ENCODE measurements at places on chromosomes 11 and 22.

DNA sequence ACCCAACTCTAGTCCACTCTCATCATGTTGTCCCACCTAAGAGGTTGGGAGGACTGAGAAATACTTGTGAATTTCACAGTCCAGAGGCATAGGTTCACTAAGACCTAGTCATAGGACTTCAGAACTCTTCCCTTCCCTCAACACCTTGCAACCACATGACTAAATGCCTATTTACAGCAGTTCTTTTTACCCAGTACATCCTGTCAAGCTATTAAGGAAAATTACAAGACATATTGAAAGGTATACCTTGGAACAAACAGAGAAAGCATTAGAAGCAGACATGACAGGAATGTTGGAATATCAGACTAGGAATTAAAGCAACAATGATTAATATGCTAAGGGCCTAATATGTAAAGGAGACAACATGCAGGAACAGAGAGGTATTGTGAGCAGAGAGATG, 563.8 kb upstream of the LRRC4C start:
- no peak for DNase-seq

DNA sequence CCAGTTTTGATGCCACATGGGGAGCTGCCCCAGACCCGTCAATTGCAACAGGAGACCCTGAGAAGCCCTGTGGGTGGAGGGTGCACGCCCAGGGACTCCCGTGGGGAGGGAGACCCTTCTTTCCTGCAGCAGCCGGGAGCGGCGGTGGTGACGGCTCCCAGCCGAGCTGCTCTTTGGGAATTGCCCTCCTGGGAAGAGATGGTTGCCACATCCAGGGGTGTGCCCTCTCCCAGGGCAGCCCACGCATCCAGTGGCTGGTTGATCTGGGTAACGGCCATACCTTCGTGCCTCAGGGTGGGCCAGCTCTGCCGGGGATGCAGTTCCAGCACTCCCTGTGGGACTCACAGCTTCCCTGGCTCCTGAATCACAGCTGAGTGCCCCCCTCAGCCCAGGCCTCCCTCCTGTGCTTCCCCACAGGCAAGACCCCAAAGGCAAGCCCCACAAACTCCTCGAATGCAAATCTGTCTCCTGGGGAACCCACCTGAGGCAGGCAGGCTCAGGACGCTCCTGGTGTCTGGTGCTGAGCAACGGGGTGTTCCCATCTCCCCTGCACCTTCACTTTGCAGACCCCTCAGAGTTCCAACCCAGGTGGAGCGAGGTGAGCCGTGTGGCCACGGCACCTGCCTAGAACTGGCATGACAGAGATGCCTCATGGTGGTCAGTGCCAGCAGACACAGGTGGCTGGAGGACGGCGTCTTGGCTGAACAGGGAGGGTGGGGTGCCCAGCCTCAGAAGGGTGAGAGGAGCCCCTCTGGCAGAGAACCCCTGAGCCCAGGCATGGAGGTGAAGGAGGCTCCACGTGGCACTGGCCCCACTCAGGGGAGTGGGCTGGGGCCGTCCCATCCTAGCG, 1027.4 kb downstream of the BRD1 start:
- DNase-seq, result peak; percentile 20

DNA sequence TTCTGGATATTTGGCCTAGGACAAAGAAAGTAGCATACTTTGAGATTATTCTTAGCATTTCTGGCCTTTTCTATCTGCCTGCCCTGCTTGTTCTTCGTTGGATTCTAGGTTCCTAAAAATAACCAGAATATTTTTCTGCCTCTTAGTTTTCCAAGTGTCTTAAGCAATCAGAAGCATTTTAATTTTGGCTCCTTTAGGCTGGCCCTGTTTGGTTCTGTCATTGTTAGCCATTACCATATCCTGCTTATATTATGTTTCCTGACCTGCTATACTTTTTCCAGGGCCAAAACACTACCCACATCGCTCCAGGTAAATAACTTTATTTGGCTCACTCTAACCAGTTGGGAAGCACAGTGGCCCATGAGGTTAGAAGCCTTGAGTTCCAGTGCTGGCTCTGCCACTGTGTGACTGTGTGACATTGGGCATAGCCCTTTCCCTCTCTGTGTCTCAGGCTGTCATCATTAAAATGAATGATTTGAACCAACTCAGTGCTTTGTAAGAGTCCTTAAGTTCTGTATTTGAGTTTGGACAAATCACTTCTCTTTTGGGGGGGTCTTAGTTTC, 91.1 kb downstream of the STIM1 start:
- DNase-seq, result no peak

DNA sequence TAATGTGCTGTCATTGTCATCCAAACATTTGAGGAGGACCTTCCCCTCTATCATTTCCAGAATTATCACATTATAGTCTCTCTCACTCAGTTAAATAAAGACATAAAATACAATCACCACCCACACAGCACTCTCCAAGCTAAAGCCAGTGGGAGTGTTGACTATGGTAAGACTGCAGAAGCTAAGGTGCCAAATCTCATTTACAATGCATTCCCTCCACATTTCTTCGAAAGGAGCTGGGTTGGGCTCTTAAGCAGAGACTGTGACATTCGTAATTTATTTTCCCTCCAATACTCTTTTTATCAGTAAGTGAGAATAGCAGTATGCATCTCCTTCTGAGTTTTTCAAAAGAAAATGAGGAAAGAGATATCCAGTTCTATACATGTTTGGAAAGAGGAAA, 74.2 kb downstream of the NOX4 start:
- no peak for DNase-seq

- no peak for DNase-seq
Measured at GRCh38 chr11:92322225-92322624, 97.6 kb downstream of the FAT3 start.

DNA sequence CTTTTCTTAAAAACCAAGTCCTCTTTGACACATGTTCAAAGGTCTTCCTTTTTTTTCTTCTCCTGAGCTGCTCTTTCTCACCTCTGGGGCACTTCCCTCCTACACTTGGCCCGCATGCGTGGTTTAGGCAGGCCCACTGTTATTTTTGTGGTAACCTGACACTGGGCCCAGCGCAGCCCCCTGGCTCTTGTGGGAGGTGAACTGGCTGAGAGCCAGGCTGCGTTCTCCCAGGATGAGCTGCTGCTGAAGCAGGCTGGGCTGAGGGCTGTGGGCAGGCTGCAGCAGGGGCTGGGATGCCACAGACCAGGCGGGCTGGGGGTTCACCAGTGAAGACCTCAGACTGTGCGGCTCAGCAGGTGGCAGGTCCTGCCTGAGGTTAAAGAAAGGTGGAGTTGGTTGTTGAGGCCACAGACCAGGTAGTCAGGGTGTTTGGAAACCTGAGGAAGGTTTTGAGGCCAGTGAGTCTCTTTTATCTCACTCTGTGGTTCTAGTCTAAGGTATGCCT, 72.4 kb downstream of the TEAD1 start:
- DNase-seq, result peak; percentile 56

DNA sequence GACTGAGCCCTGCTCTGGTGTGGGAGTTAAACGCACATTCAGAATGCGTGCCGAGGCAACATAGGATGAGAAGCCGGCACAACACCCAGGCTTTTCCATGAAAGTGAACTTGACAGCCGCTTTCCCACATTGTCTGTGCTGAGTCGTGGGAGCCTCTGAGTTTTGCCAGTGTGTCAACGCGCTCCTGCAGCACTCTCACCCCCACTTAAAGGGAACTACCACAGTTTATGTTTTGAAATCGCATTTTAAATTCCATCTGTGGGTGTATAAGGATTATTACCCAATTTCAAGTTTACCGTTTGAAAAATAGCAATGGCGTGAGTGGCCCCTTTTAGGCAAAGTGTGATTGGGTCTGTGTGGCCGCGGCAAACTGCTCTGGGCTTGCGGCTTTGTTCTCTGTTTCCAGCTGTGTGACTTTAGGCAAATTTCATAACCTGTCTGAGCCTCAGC, 81.5 kb downstream of the FBLN1 start:
- no peak for DNase-seq

DNA sequence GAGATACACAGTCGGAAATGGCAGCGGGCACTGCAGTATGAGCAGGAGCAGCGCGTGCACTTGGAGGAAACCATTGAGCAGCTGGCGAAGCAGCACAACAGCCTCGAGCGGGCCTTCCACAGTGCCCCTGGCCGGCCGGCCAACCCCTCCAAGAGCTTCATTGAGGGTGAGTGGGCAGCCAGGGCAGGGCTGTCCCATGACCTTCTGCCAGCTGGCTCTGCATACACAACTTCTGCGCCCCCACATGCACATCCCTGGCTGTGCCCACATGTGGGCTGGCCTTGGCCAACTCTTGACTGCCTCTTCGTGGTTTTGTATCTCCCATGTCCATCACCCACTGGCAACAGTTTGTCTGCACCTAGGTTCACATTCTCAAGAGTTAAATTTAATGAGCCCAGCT, 81.1 kb downstream of the MORC2 start:
- peak; percentile 29 for DNase-seq

- peak; percentile 21 for DNase-seq
Measured at GRCh38 chr11:116618461-116618860, 154.3 kb downstream of the BUD13 start.

GRCh38 chr11:113470233-113470632, 5.0 kb downstream of the DRD2 start:
- DNase-seq, result no peak

DNA sequence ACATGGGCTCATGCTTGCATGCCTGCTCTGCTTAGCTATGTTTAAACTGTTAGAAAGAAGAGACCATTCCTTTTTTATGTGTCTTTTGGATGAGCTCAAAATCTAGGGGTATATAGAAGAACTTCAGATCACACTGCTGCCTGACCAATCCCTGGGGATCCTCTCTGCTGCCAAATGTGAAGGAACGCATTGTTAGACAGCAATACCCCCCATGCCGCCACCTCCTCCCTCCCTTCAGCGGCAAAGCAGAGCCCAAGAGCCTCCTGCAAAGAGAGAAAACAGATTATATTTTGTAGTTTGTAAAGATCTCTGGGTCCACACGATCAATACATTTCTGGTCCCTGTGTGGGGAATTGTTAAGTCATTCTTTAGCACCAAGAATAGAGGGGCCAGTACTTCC, 677.6 kb downstream of the NTM start:
- DNase-seq, result no peak

GRCh38 chr22:31488988-31489617, 539 bp downstream of the EIF4ENIF1 start:
- DNase-seq, result peak; percentile 47

- DNase-seq, result no peak
Measured at GRCh38 chr11:114426280-114426679, 13.0 kb upstream of the REXO2 start.

GRCh38 chr11:122852074-122852795, 13.9 kb downstream of the CRTAM start:
- DNase-seq, result no peak

DNA sequence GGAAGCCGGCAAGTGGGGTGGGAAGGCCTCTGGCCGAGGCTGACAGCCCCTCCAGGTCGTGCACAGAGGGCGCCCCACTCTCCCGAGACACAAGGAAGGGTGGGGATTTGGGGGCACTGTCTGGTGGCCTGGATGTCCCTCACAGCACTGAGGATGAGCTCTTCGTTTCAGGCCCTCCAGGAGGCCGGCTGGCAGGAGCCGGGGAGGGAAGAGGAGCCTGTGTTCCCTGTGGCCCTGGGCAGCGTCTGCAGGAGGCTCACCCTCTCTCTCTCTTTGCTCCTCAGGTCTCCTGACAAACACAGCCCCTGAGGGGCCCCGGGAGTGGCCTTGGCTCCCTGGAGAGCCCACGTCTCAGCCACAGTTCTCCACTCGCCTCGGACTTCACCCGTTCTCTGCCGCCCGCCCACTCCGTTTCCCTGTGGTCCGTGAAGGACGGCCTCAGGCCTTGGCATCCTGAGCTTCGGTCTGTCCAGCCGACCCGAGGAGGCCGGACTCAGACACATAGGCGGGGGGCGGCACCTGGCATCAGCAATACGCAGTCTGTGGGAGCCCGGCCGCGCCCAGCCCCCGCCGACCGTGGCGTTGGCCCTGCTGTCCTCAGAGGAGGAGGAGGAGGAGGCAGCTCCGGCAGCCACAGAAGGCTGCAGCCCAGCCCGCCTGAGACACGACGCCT, 1078.0 kb downstream of the BRD1 start:
- no peak for DNase-seq

- no peak for DNase-seq
Measured at GRCh38 chr22:21971858-21972275, 10.7 kb downstream of the TOP3B start.

- no peak for DNase-seq
Measured at GRCh38 chr11:4054643-4055042, 40.0 kb upstream of the RRM1 start.

DNA sequence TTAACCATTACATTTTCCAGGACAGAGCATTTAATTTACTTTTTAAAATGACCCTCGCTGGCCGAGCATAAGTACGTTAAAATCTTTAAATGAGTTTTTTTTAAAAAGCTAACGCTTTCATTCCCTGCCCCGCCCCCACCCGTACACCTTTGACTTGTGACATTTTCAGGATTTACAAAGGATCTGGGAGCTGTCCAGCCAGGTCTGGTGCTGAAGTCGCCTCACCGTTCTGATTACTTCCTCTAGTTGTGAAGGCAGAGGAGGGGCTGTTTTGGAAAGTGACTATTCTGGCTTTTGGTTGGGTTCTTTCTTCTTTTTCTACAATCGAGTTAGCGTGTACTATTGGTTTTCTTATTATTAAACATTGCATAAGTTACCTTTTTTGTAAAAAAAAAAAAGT, 2.9 kb downstream of the C11orf87 start:
- no peak for DNase-seq

GRCh38 chr22:20571531-20572007, 64.2 kb downstream of the MED15 start:
- peak; percentile 67 for DNase-seq

- no peak for DNase-seq
Measured at GRCh38 chr11:104340590-104340989, 176.6 kb upstream of the PDGFD start.

- no peak for DNase-seq
Measured at GRCh38 chr22:43511276-43511910, 99.6 kb downstream of the MPPED1 start.

- DNase-seq, result no peak
Measured at GRCh38 chr11:119254239-119254638, 48.1 kb downstream of the CBL start.

DNA sequence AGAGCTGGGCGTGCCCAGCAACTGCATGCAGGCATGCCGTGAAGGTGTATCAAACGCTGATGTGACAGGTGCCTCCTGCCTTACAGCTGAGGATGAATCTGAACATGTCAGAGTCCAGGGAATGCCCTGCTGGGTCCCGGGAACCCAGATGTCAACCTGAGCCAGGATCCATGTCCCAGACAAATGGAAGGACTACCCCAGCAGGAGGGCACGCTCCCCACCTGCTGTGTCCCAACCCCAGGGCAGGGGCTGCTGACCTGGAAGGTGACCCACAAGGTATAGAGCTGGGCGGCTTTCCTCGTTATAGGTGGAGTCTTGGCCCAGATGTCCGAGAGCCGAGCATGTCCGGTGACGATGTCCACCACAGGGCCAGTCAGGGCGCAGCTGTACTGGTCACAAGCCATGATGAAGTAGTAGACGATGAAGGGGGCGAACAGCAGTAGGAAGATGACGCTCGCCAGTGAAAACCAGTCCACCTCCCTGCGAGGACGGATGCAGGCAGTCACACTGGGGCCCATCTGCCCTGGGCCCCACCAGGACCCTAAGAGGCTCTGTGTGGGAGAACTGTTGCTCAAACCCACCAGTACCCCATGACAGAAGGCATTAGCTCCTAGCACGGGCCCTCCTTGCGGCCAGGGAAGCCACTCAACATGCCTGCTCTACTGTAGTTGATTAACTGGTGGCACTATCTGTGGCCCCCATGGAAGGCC, 4.3 kb downstream of the DHCR7 start:
- no peak for DNase-seq
